PC-3 (cell line): ENCODE measurements at places on chromosomes 2 and 18.

DNA sequence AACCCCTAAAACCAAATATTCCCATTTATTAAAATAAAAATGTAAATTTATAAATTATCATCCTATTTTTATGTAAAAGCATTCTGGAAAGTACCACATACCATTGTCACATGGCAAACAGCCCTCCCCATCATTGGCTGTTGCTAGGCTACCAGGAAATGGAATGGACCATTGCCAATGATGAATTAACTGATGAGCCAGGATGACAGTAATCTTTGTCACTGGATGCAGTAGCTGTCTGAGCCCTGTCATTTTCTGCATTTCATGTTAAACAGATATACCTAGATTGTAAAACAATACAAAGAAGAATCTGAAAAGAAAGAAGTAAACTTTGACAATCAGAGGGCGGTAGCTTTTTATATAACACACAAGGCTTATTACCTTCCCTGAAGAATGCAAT, 641.4 kb downstream of the BCL11A start:
- DNase-seq, result no peak

GRCh38 chr2:232174662-232175061, 203.9 kb upstream of the ALPP start:
- no peak for DNase-seq

GRCh38 chr2:128732976-128733431, 414.3 kb upstream of the HS6ST1 start:
- DNase-seq, result no peak

GRCh38 chr2:95026471-95027368, 1.2 kb downstream of the MAL start:
- no peak for DNase-seq

- DNase-seq, result no peak
Observed at GRCh38 chr2:96503637-96504243, 1.4 kb downstream of the NEURL3 start.

DNA sequence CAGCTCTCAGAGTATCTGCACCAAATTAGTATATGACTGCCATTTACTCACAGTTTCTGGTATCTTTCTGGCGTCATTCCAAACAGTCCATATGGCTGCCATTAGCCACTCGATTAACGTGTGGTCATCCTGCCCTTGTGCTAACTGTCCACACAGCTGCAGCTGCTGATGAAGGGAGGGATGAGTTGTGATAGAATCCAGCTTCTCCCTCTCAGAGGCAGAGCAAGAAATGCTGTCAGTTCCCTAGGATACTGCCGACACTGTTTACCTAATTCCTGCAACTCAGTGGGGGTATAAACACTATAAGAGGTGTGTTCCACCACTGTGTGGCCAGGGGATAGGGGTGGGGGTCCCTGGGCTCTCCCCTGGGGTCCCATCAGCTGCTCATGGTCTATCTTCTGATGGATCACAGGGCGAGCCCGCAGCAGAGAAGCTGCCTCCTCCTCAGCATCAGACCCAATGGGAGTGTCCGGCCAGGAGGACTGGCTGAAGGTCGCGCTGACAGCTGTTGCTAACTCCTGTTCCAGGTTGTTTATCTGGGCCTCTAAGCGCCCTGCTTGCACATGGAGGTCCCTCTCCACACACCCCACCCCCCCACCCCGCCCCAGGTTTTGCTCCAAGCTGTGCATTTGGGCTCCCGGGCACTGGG, 17.3 kb upstream of the KLHL23 start:
- no peak for DNase-seq

DNA sequence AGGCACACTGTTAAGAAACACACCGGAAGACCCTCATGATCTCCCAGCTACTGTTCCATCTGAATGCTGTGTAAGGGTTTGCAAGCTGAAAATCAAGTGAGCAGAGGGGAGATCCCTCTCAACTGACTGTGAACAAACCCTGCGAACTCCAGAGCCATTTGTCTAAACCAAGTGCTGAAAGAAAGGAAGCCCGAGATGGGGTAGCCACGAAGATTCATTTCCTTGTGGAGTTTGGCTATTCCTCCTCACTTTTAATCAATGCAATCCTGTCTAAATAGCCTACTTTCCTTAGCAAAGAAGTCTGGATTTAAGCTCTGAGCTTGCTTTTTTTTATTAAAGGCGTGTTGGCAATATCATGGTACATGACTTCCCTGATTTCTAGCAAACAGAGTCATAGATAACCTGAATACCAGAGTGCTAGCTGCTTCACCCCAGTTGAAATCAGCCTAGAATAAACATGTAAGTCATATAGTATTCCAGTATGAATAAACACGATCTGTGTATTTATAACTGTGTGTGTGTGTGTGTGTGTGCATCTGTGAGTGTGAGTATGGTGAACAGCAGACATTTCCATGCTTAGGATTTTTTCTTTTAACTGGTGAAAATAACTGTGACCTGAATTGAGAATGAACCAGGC, 365.2 kb downstream of the ZNF521 start:
- DNase-seq, result no peak

DNA sequence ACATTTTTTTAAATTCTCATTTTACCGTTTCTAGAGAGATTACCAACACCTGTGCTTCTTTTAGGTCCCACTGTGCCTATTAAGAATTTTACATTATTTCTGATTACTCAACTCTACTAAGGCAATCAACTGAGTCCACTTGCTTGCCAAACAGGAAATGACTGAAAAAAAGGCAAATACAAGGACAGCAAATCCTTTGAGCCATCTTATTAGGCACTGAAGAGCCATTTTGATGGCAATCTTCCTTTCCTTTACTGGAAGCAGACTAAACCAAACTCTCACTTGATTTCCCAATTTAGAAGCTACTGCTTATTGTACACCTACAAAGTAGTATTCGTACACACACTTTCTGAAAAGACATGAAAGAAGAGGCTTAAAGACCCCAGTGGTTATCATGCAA, 121.4 kb upstream of the COL3A1 start:
- DNase-seq, result peak; percentile 2

DNA sequence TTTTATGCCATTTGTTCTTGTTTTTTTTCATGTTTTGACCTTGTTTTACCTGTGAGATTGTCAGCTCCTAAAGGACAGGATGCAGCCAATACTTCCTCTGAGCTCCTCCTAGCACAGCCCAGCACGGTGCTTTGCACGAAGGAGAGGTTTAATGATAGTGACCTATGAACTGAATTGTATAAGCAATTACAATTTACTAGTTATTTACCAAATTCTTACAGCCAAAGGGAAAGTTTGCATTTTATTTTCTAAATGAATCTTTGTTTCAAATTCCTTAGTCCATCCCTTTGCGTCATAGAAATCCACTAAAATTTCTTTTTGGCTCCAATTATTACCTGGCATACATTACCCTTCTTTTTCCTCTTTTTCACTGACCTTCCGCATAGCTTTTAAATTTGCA, 326.1 kb downstream of the TDRD15 start:
- DNase-seq, result no peak

DNA sequence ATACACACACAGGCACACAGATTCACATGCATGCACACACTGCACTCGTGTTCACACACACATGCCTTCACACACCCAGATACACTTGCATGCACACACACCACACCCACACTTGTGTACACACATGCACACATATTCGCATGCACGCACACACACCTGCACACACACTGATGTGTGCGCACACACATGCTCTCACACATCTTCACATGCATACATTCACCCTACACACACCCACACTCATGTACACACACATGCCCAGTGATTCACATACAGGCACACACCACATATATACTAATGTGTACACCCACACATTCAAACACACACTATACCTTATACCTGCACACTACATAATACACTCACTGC, 181.6 kb downstream of the LOXHD1 start:
- no peak for DNase-seq

- DNase-seq, result no peak
Observed at GRCh38 chr18:7190547-7191156, 40.2 kb upstream of the LRRC30 start.

GRCh38 chr2:200689115-200689514, 103.3 kb downstream of the AOX1 start:
- DNase-seq, result no peak

- DNase-seq, result no peak
Observed at GRCh38 chr2:106122157-106122556, 71.9 kb downstream of the UXS1 start.

GRCh38 chr18:42574871-42575270, 540.6 kb downstream of the RIT2 start:
- no peak for DNase-seq
